Lung microvascular endothelial cell (primary cell): ENCODE measurements at places on chromosomes 4 and X.
A peak's percentile ranks its signal among the peaks of the same experiment; 100 is the strongest.

DNA sequence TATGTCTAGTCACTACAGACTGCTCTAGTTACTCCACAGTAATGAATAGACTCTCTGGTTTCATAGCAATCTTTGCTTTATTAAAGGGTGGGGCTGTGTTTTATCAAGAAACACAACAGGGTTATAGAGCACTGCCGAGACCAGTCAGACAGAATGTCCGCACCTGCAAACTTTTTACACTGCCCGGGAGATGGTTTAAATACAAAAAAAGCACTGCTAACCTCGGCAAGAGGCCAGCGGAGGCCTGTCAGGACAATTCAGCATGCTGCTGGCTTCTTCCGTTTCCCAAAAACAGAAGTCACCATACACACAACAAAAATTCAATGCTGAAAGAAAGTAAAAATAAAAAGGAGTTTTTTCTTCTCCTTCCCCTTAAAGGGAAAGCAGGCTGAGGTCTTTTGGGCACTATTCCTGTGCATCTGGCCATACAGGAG lies 67.4 kb downstream of the IRF2 start:
- peak; percentile 25 for DNase-seq

DNA sequence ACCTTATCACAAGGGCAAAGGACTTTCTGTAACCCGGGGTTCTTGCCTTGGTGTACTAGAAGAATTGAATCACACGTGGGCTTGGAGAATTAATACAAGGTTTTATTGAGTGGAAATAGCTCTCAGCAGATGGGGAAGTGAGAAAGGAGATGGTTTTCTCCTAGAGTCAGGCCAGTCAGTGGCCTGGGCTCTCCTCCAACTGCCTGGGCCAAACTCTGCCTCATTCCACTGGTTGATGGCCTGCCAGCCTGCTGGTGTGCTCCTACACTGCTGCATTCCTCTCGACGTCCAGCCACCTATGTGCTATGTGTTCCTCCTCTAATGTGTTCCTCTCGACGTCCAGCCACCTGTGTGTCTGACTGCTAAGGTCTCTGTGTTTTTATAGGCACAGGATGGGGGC lies 35.3 kb upstream of the SPIN2A start:
- no peak for DNase-seq

GRCh38 chr4:186366326-186366725 lies 100.3 kb downstream of the F11 start:
- DNase-seq, result no peak

GRCh38 chr4:128527351-128527750 lies 239.7 kb upstream of the PGRMC2 start:
- DNase-seq, result no peak

DNA sequence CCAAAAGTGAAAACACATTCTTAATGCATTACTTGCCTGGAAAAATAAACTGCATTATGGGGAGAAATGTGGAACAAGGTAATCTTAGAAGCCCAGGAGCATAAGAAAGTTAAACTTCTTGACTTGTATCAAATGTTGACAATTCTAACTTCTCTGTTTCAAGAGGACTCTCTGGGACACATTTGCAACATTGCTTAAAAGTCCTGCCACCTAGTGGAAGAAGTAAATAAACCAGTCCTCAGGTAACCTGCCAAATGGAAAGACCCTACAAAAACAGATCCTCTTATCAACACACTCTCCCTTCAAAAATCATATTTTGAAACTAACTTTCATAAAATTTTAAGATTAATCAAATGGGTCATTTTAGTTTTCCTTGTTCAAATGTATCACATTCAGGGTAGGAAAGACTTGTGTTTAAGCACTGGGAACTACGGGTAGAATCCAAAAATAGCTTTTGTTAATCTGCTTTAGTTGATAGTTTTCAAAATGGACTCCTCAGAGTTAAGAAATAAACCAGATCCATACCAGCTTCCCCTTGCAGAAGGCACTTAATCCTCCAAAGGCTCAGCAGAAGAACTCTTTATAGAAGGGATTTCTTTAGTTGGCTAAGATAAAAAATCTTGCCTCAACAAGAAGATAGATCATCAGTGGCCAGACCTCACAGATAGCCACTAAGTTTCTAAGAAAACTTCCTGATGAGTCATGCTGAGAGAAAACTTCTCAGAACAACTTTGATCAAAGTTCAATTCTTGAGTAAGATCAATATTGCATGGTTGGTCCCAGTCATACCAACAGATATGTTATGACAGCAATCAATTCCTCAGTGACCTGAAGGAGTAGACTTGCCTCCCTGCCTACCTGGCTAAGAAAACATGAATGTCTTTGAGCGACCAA lies 141.7 kb downstream of the HHIP start:
- peak; percentile 62 for DNase-seq

DNA sequence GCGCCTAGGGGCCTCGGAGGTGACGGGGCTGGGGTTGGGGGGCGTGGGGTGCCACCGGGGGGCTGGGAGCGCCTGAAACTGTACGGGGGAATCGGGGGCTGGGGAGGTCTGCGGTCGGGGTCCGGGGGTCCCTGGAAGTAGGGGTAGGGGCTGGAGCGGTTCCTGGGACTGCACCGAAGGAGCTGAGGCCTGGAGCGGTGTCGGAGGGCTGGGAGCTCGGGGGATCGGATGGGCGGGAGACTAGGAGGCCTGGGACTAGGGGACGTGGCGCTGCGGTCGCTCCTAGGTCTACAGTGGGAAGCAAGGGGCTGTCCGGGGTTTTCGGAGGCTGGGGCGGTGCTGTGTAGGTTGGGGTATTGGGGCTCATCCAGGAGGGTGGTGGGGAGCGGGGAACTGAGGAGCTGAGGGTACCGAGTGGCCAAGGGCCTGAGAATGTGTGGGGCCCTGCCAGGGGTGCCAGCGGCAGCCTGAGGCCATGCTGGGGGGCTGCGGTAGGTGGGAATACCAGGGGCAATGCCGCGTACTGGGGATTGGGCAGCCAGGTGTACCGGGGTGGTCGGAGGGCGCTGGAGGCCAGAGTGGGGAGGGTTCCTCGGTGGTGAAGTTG lies 562 bp downstream of the AKAP17A start:
- DNase-seq, result peak; percentile 37

- DNase-seq, result no peak
These were observed 207.7 kb downstream of the SOWAHB start for GRCh38 chr4:76690011-76690905.

DNA sequence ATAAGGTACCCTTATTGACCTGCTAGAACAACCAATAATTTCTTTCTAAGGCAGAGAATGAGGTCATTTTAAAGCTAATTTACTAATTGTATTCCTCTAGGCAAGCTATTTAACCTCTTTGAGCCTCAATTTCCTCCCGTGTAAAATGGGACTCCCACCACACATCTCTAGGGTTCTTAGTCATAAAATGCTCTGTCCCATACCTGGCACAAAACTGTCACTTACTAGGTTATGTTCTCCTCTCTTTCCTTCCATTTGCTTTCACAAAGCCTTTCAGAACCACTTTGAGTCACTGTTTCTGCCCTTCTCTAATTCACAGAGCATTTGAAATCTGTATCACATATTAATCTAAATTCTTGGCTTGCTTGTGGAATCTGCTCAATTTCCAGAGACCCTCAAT lies 2.4 kb upstream of the GPR82 start:
- no peak for DNase-seq

GRCh38 chrX:22969411-22969810 lies 30.3 kb upstream of the DDX53 start:
- no peak for DNase-seq

DNA sequence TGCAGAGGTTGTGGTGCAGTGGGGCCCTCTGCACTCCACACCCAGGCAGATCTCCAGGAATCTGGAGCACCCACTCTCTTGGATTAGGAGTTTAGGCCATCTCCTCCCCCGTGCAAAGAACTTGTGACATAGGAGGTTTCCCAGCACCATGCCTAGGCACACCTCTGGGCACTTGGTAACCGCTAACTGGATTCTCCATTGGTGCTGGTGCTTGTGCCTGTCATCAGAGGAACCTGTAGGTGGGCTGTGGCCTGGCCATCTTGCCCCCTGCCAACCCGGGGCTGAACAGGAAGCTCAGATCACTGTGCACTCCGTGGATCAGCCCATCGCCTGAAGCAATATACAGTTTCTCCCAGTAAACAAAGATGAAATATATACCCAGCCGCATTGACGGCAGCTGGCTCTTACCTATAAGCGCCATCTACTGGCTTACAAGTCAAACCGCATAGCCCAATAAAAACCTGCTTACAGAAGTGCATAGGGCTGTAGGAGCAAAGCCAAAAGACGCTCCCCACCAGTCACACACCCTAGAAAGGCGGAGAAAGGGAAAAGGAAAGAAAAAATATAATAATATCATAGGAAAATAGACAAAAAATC lies 19.1 kb upstream of the TEX13B start:
- peak; percentile 63 for DNase-seq

DNA sequence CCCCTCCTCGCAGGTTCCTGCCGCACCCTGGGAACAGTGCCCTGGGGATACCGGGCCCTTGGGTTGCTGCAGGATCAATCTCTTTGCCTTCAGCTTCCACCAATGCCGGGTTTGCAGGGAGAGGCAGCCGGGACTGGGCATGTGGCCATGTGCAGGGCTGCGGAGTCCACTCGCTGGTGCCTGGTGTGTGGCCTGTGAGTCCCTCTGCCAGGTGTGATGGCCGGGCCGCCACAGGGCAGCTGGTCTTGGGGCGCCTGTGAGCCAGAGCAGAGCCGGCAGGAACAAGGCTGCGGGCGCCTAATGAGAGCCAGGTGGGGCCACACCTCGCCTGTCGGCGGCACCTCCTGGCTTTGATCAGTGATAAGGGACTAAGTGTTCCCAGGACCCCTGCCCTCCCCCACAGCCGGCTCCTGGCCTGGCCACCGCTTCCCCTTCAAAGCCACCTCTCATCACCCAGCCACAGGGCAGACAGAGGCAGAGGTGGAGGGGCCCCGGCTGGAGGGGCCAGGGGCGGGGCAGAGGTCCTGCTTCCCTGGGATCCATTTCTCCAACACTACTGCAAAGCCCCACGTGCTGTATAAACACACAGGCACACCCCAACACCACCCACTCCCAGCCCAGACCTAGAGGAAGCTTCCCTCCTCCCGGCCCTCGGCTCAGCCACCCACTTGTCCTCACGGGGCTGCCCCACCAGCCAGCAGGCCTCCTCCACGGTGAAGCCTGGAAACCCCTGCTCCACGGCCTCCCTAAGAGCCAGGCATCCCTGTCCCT lies 132.7 kb downstream of the CPZ start:
- no peak for DNase-seq
